ENCODE measurements at places on chromosomes 6 and 20. TPM values are rescaled to one million over a fixed set of nuclear protein-coding genes. Genes with fewer than 3 reads are reported as not detected.

MAD2L1BP gene
- 12.3 TPM for total RNA-seq

DLL1 gene
- 5.1 TPM for total RNA-seq

MEI4 gene
- 0.20 TPM for total RNA-seq

DNA sequence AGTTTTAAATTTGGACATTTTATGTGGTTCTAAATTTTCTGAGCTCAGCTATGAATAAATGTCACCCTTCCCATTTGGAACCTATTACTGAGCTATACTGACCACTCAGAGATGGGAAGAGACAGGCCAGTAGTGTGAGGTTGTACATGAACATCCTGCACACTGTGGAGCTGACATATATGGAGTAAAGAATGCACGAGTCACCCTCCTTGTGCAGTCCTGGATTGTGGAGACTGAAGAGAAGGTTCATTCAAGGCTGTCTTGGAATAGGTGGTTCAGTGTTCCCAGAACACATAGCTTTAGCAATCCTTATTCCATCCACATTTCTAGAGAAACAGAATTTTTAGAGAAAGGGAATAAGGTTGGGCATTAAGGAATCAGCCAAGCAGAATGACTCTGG lies 50.3 kb upstream of the OGFRL1 start:
- DNase-seq = no peak

- DNase-seq = no peak
These were observed 618.9 kb upstream of the GJE1 start for GRCh38 chr6:141513830-141514229.

DNA sequence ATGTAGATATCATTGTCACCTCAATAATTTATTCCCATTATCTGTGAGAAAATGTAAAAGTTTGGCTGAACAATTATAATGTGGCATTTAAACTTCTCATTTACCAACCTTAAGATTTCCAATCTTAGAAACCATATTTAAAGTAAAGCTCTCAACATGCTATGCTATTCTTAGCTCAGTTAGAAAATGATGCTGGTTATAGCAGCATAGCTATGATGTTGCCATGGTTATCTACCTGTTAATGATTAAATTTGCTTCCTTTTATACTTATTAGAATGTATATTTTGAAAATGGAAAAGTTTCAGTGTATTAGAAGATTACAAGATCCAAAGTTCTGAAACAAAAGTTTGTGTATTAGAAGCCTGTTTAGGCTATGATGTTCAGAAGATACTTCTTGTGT lies 110.1 kb downstream of the GPR63 start:
- no peak for DNase-seq

DNA sequence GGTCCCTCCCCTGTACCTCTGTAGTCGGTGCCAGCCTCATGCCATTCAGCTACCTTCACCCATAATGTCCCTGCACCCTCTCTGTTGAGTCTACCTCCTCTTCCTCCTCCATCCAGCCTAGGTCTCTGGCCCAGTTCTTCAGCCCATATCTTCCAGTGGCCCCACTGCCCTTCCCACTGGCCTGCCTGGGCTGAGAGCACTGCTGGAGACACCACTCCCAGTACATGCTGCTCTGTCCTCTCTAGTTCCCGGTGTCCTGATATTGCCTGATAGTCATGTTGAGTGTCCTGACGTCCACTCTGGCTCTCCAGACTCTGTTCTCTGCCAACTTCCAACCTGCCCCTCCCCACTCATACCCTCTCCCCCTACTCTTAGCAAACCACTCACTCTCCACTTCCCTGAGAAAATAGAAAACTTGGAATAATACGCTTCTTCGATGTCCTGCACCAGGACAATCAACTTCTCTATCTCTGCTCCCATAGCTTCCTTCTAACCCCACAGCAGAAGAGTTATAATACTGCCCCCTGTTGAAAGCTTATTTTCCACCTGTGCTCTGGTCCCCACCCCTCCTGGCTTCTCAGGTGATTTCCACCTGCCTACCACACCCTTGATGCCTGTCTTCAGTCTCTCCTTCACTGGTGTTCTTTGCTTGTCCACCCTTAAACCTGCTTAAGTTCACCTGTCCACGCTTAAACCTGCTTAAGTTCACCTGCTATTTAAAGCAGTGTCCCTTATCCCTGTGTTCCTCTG lies 19.8 kb downstream of the SLC22A3 start:
- no peak for DNase-seq

DNA sequence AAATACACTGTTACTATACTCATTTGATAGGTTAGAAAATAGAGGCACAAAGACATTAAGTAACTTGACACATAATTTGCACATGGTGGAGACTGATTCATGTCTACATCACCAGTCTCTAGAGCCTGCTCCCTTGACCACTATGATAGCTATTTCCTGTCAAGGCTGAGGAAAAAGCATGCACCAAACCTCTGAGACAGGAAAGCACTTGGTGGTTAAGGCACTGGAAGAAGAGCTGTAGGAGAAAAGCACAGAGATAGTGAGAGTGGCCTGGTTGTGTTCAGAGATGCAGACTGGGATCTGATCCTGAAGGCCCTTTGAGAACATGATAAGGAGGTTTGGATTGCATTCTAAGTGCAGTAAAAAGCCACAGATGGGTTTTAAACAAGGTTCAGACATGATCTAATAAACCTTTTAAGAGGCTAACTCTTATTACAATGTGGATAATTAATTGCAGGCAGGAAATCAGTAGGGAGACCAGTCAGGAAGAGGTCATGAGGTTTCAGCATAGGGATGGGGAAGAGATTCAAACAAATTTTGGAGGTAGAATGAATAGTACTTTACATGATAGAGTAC lies 168.9 kb downstream of the PHF3 start:
- DNase-seq = no peak
